ENCODE measurements at places on chromosomes 3 and 15.

GRCh38 chr3:137191951-137192350 is 234.2 kb downstream of the IL20RB start:
- no peak for DNase-seq

DNA sequence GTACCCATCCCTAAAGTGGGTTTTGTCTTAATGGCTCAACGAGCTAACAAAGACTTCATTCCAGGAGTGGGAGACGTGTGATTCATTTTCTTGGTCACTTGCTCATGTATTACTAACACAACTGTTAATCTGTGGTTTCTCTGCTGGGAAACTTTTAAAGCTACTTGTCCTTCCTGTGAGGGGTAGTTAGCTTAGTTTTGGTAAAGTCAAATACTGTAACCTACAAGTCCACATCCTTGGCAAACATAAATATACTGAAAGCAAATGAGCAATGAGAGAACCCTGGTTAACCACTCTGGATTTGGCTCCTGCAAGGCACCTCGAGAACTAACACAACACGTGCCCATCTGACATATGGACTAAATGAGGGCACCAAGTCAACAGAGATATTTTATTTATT is 19.9 kb downstream of the NOX5 start:
- DNase-seq, result no peak

- DNase-seq, result peak; percentile 59
These were observed 84.2 kb upstream of the IL12A start for GRCh38 chr3:159904455-159904854.

GRCh38 chr3:178404961-178405360 is 131.3 kb upstream of the KCNMB2 start:
- no peak for DNase-seq

- DNase-seq, result no peak
These were observed 52.9 kb downstream of the WDR76 start for GRCh38 chr15:43879386-43880355.

DNA sequence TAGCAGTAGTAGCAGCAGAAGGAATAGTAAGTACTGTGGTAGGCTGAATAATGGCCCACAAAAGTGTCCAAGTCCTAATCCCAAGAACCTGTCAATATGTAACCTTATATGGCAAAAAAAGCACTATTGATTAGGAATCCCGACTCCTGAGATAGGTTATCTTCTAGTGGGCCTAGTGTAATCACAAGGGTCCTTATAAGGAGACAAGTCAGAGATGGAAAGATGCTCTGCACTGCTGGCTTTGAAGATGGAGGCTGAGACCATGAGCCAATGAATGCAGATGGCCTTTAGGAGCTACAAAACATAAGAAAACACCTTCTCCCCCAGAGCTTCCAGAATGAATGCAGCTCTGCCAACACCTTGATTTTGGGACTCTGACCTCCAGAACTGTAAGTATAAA is 36.0 kb downstream of the TIPARP start:
- DNase-seq, result no peak

GRCh38 chr3:142127941-142128658 is 21.2 kb downstream of the TFDP2 start:
- no peak for DNase-seq

DNA sequence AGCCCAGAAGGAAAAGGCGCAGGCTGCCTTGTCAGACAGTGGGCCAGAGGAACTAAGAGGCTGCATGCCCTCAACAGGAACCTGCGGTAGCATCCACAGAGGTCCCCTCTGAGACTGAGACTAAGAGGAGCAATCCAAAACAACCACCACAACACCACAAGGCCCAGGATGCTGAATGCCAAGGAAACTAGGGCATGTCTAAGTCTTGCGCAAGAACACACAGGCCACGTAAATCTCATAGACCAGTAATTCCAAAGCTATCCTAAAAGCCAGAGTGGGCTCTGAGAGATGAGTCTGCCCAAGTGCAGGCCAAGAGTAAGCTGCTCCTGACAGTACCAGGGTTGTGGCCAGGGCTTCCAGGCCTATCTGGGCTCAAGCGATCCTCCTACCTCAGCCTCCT is 12.9 kb downstream of the MON1A start:
- DNase-seq, result no peak

- no peak for DNase-seq
These were observed 50.5 kb downstream of the ATP1B3 start for GRCh38 chr3:141926929-141927328.

- no peak for DNase-seq
These were observed 1.4 kb downstream of the MAPKBP1 start for GRCh38 chr15:41775651-41776050.

GRCh38 chr3:58184982-58185360 is 25.8 kb downstream of the DNASE1L3 start:
- no peak for DNase-seq

GRCh38 chr3:182618085-182618732 is 175.1 kb upstream of the ATP11B start:
- DNase-seq, result no peak

- DNase-seq, result no peak
These were observed 268.8 kb downstream of the NR2F2 start for GRCh38 chr15:96599268-96599667.

DNA sequence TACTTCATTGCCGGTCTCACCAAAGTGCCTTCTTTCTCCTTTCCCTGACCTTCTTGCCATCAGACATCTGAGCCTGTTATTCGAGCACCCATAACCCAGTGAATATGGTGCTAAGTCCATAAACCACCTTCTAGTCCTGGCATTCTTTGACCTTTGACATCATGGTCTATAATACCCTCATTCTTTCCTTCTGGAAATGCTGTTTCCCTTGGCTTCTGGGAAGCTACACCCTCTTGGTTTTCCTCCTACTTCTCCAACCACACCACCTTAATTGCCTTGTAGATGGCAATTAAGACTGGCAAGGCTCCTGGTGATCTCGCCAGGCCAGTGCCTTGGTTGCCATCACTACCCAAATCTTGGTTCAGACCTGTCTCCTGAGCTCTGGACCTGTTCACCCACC is 56.1 kb upstream of the TRAK1 start:
- DNase-seq, result no peak

GRCh38 chr3:158103081-158103886 is 2.9 kb downstream of the SHOX2 start:
- DNase-seq, result no peak

GRCh38 chr3:69297501-69297900 is 88.4 kb downstream of the FRMD4B start:
- no peak for DNase-seq

DNA sequence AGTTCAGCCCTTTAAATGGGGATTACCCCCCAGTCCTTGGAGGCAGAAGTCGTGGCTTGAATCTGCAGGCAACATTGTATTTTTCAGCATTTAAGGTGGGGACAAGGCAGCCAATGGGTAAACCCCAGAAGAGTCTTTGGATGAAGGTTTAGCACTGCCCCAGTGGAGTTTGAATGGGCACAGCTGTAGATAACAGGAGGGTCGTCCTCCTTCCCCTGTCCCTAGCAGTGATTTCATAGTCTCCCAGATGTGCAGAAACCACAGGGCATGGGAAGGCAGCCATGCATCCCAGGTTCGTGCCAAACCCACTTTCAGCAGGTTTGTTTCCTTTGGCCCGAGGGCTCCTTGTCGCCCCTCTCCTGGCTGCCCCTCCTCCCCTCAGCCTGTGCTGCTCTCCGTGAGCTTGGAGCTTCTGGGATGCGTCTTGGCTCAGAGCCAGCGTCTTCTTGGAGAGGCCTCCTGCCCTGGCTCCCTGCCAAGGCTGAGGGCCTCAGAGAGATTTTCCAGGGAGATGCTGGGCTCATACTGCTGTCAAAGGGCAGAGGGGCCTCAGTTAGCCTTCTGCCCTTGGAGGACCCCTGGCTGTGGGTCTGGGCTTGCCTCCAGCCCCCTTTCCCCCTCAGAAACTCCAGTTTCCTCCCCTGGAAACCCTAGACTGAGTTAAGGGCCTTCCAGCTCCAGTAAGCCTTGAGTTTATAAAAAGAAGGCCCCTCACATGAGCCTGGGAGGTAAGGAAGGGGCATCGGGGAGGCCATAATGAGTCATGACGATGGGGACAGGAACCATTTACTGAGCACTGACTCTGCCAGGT is 48.9 kb upstream of the POLG start:
- DNase-seq, result no peak

DNA sequence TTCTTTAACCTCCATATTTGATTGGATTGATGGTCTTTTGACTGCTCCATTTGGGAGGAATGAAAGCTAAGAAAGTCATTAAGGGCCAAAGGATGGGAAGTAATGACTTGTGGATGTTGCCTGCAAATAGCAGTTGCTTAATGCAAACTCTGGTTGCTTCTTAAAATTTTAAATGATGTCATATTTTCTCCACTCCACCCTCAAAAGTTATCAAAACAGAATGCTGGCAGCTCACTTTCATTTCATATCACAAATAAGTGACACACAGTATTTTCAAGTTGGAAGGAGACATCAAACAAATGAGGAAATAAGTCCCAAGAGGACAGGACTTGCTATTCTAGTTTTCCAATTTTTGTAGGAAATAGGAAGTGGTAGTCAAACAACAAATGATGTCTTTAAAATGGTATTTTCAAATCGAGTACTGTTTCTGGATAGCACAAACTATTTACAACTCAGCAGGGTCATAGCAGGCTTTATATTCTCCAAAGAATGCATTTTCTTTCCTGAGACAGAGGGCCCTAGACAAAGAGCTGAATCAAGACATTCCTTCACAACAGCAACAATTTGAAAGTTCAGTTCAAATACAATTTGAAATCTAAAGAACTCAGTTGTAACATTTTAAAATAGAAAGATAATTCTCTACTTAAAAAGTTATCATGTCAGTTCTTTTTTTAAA is 165.1 kb upstream of the UBE2E1 start:
- DNase-seq, result peak; percentile 28

DNA sequence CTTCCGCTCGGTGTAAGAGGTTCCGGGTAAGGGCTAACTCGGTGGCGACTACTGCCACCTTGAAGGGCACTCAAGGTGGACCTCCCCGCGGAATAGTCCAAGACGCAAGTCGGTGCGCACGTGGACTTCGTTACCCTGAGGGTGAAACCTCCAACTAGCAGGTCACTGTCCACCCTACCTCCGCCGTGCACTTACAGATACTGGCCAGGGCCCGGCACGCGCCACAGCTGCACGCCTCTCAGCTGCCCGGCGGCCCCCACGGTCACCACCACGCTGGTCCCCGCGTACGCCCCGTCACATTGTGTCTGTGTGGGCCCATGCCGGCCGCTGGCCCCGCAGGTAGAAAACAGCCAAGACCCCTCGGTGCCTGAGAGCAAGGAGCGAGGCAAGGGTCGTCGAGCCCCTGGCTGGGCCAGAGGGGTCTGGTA is 1.1 kb downstream of the LTK start:
- no peak for DNase-seq

DNA sequence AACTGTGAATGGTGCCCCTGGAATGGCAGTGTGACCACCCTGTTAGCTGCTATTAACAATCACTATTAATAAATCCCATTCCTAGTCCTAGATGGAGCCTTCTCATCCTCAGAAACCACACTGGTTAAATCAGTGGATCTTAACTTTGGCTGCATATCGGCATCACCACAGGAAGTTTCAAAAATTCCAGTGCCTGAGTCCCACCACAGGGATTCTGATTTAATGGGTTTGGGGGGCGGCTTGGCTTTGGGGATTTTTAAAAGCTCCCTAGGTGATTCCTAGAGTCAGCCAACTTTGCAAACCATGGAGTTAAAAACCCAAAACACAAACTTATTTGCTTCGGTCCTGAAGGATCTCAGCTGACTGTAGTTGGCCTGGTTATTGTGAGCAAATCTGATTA is 3.1 kb downstream of the FAM107A start:
- no peak for DNase-seq

DNA sequence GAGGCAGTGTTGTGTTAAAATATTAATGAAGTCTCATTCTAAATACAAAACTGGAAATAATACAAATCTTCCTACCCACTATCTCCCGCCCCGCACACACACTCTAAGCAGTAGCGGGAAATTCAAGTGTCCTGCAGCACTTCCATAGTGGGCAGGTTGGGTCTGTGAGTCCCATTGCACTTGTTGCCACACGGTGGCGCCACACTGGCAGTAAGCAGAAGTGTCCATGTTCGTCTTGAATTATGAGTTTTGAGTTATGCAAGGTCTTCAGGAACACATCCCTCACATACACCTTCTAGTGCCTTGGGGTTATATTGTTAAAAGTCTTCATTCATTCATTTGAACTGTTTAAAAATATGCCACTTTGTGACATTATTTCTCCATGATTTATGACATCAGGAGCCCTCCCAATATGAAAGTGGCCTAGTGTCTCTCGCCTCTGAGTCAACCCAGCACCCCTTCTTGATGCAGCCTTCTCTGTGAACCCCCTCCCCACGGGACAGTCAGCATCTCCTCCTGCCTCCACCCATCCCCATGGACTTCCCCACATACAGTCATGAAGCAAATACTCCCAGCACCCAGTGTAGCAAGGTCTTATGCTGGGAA is 17.6 kb upstream of the CCDC174 start:
- DNase-seq, result peak; percentile 71

DNA sequence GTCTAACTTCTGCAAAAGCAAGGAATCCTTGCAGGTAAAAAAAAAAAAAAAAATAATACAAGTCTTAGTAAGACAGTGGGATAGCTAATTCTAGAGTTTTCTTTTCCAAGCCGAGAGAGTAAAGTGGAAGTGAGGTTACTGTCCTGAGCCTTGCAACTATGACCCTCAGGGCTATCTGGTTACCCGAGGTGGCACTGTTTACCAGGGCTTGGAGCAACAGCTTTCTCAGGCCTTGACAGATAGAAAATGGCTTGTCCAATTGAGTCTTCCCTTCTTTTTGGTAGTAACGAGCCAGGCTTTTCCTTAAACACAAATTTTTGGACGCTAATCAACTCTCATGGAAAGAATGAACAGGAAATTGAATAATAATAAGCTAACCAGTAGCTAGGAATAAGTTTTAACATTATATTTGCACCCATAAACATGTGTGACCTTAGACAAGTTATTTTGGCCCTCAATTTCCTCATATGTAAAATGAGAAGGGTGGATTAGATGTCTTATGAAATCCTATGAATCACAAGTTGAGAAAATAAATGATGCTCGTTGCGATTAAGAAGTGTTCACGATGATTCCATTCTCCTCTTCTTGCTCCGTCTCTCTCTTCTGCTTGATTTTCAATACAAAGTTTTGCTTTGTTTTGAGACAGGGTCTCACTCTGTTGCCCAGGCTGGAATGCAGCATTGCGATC is 236.9 kb upstream of the KBTBD8 start:
- DNase-seq, result no peak

DNA sequence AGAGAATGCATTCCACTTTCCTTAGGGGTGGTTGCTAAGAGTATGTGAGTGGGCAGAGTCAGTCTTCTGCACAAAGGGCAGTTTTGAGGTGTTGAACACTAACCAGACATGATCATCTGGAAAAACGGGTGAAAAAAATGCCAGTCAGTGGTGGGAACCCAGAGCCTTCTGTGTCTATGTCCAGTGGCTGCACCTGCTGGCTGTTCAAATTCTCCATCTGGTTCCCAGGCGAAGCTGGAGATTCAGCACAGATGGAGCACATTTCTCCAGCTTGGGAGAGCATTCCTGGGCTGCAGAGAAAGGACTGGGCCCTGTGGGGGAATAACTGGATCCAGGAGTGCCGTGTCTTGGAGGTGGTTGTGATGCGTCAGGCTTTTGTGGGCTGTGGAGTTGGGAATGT is 74.1 kb downstream of the TRAK1 start:
- DNase-seq, result no peak

DNA sequence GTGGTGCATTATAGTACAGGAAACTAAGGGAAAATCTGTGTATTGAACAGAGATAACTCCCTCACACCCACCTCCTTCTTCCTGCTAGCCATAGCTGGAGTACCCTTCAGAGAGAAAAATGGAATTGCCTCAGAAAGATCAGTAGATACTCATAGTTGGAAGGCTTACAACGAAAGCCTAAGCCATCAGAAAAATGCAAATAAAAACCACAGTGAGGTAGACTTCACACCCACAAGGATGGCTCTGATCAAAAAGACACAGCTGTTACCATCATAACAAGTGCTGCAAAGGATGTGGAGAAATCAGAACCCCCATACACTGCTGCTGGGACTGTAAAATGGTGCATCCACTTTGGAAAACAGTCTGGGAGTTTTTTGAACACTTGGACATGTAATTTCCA is 7.4 kb upstream of the DLG1 start:
- no peak for DNase-seq

Data from inflammatory macrophage (primary cell).